Activated CD4-positive, CD25-positive, alpha-beta regulatory T cell treated with anti-CD3 and anti-CD28 coated beads, Interleukin-2, amount 50 U/mL, for 16 hours (primary cell): ENCODE measurements at places on chromosomes 11 and 22.

- DNase-seq: no peak
Measured at GRCh38 chr22:47929646-47930185, 1167.3 kb downstream of the TBC1D22A start.

DNA sequence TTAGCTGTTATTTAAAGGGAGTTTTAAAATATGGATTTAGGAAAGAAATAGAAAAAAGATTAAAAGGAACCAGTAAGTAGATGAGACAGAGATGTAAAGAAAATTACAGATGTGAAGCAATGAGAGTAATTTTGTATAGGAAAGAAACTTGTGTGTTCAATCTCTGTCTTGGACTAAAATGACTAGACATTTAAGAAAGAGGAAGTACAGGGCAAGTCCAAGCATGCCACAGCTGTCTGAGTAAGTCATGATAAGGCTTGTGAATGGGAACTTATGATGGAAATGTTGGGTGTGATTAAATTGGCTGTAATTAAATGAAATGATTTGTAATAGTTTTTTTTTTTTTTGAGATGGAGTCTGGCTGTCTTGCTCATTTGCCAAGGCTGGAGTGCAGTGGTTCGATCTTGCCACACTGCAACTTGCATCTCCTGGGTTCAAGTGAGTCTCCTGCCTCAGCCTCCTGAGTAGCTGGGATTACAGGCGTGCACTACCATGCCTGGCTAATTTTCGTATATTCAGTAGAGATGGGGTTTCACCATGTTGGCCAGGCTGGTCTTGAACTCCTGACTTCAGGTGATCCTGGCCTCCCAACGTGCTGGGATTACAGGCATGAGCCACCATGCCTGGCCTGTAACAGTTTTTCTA is 5.9 kb upstream of the ACY3 start:
- no peak for DNase-seq

- no peak for DNase-seq
Measured at GRCh38 chr11:31236143-31236542, 133.4 kb downstream of the DCDC1 start.

DNA sequence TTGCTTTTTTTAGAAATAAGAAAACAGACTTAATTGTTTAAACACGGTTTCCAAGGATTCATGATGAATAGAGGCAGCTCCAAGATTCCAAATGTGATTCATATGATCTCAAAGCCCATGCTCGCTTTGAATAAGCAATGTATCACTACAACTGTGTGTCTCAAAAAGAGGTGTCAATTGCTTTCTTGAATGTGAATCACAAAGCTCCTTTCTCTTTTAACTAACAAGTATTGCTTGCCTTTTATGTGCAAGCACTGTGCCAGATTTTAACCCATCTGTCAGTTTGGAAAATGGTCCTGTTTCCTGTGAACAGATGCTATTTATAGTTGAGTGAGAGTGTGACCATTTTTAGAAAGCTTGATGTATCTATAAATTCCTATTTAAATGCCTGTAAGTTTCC is 6.5 kb downstream of the OOSP1 start:
- DNase-seq: no peak

- no peak for DNase-seq
Measured at GRCh38 chr22:36196254-36197064, 5.2 kb downstream of the APOL4 start.

DNA sequence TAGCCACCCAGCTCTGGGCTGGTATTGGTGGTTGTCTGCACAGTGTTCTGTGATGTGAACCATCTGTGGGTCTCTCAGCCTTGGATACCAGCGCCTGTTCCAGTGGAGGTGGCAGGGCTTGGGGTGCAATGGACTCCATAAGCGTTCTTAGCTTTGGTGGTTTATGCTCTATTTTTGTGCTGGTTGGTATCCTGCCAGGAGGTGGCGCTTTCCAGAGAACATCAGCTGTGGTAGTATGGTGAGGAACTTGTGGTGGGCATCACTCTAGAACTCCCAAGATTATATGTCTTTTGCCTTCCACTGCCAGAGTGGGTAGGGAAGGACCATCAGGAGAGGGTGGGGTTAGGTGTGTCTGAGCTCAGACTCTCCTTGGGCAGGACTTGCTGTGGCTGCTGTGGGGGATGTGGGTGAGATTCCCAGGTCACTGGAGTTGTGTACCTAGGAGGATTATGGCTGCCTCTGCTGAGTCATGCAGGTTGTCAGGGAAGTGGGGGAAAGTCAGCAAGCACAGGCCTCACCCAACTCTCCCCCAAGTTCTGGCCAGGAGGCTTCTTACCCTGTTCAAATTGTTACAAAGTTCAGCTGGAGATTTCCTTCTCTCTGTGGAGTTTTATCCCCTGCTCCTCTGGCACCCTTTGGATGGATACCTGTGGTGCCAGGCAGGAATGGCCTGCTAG is 47.2 kb downstream of the MRGPRX2 start:
- no peak for DNase-seq

DNA sequence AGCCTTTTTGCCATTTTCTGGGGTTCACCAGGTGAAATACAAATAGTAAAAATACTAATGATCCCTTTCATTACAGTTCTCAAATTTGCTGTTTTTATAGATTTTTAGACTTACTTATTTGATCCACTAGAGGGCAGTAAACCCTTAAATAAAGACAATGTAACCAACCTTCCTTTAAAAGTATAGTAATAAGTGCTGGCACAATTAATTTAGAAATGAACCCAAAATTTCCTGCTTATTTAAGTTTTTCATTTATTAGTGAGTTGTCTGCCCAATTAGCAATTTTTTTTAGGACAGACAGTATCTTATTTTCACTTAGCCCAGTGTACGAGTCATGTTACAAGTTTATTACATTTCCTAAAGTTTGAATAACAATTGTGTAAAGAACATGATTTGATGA is 4.7 kb downstream of the DDIAS start:
- no peak for DNase-seq

DNA sequence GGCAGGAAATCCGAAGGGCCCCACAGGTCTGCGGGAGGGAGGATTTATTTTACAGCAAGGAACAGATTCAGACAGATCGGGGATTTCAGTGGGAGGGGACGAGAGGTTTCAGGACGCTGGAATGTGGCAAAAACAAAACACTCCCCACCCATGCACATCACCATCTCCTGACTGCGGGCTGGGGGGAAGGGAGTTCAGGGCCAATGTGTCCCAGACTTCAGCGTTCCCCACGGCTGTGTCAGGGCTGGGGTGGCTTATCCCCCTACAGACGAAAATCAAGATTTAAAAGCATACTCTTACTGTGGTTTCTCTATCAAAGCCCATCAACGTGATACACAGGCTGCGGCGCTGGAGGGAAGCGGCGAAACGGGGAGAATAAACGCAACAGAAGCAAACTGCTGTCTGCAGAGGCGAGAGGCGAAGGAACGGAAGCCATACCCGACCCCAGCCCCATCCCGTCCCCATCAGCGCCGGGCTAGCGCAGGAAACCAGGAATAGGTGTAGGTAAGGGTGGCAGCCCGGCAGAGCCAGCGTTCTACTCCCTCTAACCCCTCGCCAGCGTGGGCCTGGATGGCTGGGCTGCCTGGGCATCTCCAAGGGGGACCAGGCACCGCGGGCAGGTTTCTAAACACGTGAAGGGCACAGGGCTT is 2.7 kb downstream of the TENM4 start:
- no peak for DNase-seq

DNA sequence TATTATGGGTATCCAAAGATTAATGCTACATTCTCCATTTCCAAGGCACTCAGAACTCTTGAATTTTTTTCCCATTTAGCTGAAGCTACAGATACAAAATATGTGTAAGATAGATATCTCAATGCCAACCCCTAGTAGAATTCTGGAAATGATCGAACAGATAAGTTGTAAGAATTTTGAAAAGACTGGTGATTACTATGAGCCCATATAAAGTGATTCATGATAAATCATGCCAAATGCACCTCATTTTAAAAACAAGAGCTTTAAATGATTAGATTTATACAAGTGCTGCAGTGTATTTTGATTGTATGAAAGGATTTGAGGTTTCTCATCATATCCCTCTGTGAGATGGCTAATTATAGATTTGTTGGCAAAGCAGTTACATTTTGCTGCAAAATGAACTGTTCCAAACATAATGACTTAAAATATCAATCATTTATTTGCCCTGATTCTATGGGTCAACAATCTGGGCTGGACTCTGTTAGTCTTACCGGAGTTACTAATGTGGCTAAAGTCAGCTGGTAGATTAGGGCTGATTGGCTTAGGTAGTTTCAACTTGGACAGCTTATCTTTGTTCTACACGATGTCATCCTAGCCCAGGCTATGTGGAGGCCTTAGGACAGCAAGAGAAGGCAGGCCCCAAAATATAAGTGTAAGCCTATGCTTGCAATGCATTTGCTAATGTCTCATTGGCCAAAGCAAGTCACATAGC is 3.4 kb downstream of the OR10V1 start:
- DNase-seq: no peak

DNA sequence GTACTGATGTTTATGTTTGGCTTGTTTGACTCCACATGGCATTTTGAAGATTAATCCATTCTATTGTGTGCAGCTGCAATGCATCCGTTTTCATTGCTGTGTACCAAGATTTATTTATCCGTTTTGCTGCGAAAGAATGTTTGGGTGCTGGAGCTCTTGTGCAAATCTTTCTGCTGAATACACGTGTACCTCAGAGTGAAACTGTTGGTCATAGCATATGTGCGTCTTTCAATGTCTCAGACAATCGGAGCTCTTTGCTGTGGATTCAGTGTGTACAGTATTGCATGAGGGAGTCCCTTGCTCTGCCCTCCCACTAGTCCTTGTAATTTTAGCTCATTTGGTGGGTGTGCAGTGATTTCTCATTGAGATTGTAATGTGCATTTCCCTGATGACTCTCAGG is 545.4 kb downstream of the TBC1D22A start:
- no peak for DNase-seq

DNA sequence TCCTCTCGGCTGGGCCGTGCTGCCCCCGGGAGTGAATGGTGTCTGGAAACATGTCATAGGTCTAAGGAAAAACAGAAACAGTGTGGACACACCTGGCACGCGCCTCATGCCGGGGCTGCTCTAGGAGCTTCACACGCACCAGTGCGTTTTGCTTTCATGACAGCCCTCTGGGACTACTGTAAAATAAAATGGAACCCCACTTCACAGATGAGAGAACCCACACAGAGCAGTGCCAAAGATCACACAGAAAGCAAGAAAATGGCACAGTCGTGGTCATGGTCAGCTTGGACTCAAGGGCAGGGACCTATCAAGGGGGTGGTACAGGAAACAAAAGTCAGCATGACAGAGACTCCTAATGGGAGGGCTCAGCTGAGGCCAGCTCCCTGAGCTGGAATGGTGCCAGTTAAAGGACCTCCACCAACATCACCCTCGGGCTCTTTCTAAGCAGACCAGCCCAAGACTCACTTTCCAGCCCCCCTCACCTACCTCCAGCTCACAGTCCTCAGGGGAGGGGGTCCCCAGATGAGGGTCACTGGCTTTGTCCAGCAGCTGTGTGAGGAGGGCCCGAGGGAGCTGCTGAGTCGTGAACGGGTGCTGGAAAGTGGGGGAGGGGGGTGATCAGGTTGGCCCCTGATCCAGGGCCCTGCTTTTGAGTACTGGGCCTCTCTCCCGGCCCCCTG is 3.3 kb downstream of the MAP4K2 start:
- DNase-seq: no peak

GRCh38 chr22:48755059-48755949 is 1072.4 kb downstream of the BRD1 start:
- DNase-seq: no peak

DNA sequence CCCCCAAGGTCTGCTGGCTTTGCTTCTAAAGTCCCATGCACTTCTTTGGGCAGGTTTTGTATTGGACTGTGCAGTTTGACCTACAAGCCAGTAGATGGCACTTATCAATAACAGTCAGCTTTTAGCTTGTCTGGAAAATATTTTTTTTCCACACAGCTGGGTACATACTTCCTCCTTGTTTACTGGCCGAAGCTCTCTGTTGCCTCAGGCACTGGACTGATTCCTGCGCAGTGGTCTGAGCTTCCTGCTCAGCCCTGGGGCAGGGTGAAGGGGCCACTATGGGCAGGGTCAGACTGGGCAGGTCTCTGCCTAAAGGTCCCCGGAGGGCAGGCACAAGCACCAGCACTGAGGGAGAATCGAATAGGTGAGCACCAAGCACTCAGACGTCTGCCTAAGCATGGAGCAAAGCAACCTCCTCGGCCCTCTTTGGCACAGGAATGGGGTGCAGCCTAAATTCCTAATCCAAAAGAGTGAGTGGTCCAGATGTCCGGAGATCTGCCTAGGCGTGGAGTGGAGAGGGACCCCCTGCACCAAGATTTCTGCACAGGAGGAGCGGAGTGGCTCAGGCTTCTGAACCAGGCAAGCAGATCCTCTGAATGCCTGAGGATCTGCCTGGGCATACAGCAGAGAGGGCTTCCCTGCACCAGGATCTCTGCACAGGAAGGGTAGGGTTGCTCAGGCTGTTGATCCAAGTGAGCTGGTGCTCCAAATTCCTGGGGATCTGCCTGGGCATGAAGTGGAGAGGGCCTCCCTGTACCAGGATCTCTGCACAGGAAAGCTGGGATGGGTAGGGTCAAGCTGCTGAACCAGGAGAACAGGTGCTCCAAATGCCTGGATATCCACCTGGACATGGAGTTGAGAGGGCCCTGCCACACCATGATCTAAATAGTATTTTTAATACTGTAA is 105.9 kb upstream of the C11orf58 start:
- no peak for DNase-seq

DNA sequence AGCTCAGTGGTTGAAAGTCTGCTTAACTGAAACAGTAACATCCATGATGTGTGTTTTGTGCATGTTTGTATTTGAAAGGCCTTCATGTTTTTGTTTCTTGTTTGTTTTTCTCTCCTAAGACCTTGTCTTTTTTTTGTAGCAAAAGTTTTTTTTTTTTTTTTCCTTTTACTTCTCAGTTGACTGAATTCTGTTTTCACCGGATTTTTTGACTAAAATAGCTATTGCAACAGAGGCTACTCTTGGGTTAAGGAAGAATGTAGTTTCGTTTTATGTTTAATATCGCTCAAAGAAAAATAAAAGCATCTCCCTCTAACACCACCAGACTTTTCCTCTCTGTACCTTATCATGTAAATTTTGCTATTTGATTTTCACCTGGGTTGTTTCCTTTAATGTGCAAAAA is 15.1 kb downstream of the APOL6 start:
- no peak for DNase-seq

GRCh38 chr11:115919341-115920091 is 415.3 kb upstream of the CADM1 start:
- DNase-seq: no peak

GRCh38 chr11:114168691-114169090 is 109.2 kb downstream of the ZBTB16 start:
- no peak for DNase-seq

DNA sequence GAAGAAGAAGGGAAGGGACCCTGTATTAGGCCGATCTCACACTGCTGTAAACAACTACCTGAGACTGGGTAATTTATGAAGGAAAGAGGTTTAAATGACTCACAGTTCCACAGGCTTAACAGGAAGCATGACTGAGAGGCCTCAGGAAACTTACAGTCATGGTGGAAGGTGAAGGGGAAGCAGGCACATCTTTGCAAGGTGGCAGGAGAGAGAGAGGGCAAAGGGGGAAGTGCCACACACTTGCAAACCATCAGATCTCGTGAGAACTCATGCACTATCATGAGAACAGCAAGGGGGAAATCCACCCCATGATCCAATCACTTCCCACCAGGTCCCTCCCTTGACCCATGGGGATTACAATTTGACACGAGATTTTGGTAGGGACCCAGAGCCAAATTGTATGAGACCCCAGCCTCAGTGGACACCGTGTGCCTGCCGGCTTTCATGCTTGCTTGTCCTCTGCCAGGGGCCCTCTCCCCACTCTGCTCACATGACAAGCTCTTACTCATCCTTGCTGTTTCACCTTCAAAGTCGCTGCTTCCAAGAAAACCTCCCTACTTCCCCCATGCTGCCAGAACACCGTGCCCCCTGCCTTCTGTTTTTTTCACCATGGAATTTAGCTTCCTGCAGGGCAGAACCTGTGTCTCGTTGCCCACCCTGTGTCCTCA is 23.3 kb upstream of the PPFIA1 start:
- DNase-seq: no peak

- DNase-seq: no peak
Measured at GRCh38 chr22:29106839-29107238, 34.0 kb downstream of the KREMEN1 start.
